Activated CD4-positive, alpha-beta T cell treated with anti-CD3 and anti-CD28 coated beads, Interleukin-2, amount 50 U/mL, for 48 hours (primary cell): ENCODE measurements at places on chromosomes 2 and 18.

DNA sequence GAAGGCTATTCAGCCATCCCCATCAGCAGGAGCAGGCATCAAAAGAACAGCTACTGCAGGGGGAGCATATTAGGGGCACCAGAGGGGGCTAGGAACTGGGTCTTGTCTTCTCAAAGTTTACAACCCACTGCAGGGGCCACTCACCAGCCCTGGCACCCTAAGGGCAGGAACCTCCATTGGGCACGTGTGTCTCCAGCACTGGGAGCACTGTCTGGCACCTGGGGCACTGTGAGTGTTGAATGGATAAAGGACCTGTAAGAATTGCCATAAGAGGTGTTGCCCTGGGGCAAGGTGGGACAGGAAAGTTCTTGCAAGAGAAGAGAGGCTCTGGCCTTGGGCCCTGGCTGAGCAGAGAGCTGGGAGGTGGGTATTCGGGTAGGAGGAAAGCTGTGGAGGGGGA, 1.4 kb upstream of the STEAP3 start:
- no peak for DNase-seq

DNA sequence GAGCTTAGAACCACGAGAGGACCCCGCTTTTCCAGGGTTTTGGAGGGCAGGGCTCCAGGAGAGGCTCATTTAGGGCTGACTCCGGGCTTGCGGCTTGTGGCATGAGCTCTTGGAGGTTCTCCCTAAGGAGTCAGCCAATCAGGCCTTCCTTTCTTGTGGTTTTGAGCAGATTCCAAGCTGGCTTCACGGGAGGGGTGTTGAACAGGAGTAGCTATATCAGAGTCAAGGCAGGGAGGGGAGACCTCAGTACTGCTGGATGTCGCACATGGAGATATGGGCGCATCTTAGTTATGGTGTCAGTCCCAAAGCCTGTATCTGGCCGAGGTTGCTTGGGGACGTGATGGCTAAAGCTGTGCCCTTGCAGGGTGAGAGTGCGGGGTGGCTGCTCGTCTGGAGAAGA, 98.6 kb downstream of the AGAP1 start:
- DNase-seq, result no peak

DNA sequence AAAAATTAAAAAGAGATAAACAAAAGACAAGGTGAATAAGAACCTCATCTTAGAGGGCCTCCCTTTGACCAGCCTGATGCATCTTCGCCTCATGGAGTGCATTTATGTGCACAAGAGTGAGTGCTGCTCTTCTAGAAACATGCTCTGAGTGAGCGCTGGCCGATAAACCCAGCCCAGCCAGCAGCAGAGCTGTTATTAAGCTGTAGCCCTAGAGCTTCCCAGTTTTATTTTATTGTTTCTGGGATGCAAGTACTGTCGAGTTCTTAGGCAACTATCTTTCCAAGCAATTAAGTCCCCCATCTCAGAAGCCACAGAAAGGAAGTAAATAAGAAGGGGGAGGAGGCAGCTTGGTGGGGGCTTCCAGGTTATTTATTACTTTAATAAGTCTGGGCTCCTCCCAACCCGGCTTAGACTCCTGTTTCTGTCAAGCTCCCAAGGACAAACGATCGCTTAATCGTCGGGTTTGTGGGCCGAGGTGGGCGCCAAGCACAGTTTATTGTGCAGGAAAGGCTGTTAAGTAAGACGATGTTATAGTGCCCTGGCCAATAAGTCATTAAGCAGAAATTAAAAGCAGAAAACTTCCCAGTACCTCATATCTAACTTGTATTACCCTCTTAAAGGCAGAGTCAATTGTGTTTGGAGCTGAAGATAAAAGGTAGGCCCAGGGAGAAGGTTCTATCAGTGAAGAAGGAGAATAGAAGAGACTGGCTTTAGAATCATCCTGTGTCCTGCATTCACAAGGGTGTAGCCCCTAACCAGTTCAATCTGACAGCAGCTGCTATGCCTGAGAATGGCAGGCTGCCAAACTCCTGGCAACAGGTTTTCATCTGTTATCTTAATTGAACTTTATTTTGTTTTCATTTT, 176.3 kb downstream of the PIK3C3 start:
- DNase-seq, result no peak

DNA sequence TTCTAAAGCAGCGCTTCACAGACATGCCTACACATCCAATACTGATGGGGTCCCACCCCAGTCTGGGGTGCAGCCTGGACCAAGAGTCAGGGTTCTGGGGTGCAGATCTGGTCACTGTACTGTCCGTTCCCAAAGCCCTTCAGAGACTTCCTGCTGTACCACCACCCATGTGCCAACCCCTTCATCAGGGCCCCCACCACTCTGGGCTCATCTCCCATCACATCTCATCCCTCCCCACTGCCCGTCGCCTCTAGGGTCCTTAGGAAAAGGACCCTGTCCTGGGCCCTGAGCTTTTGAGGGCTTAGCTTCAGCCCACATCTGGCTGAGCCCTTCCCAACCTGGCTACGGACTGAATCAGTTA, 37.9 kb upstream of the ID2 start:
- no peak for DNase-seq

DNA sequence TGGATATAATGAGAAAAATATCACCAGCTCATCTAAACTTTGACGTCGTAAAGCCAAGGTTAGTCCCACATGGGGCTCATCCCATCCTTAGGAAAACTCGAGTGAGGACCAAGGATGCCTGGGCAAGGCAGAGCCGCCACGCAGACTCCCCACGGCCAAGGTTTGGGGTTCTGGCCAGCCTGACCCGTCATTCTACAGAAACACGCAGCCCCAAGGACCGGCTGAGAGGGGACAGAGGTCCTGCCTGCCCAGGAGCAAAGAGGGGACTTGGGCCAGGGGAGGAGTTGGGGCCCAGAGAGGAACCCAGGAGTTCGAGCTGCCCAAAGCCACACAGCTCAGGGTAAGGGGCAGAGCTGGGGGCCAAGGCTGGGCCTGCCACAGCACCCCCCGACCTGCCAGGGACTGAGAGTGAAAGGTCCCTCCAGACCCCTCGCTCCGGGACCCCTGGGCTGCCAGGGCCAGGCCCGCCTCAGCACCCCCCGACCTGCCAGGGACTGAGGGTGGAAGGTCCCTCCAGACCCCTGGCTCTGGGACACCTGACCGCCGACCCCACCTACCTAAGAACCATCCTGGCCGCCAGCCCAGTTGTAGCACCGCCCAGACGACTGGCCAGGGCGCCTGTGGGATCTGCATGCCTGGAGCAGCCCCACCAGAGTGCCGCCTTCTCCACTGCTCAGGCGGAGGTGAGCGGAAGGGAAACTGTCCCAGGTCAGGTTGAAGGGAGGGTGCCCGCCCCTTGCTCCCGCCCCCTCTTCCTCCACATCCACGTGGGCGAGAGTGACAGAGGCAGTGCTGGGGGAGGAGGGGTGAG, at the start of gene PDCD1:
PDCD1 (minus strand) TSS at position 689 of the 811 bp plus-strand sequence; CDS start at position 633, 56 bp downstream.
- peak; percentile 86 for DNase-seq

DNA sequence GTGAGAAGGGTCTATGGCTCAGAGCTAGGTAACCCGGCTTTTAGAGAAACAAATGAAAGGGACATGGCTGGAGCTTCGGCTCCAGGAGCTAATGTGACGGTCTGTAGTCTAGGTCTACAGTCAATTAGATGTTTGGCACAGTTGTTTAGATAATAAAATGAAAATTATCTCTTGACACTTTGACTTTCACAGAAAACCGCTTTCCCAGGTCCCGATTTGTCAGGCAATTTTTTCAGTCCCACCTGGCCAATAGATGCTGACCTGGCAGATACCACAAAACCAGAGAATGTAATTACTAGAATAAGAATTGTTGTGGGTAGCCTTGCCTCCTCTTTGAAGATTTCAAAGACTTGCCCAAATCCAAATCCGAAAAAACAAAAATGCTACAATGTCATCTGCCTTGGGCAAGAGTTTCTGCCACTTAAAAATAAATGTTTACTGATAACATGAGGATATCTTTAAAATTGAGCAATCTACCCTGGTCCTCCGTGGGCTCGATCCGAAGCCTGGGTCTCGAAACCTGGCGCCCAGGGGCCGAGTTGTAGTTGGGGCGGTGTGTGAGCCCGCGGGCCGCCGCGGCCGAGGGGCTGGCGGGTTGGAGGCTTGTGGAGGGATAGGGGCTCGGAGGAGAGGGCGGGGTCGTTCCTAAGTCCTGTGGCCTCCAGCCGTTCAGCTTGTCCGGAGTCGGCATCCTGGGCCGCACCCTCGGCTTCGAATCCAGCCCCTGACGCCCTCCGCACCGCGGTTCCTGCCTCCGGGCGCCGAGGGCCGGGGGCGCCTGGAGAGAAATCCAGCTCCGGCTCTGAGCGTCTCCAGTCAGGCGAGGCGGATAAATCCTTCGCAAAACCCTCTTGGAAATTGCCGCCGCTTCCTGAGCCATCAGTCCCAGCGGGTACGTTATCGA, 2.3 kb downstream of the EMX1 start:
- DNase-seq, result no peak

GRCh38 chr2:62335612-62336011, 139.7 kb downstream of the B3GNT2 start:
- no peak for DNase-seq

DNA sequence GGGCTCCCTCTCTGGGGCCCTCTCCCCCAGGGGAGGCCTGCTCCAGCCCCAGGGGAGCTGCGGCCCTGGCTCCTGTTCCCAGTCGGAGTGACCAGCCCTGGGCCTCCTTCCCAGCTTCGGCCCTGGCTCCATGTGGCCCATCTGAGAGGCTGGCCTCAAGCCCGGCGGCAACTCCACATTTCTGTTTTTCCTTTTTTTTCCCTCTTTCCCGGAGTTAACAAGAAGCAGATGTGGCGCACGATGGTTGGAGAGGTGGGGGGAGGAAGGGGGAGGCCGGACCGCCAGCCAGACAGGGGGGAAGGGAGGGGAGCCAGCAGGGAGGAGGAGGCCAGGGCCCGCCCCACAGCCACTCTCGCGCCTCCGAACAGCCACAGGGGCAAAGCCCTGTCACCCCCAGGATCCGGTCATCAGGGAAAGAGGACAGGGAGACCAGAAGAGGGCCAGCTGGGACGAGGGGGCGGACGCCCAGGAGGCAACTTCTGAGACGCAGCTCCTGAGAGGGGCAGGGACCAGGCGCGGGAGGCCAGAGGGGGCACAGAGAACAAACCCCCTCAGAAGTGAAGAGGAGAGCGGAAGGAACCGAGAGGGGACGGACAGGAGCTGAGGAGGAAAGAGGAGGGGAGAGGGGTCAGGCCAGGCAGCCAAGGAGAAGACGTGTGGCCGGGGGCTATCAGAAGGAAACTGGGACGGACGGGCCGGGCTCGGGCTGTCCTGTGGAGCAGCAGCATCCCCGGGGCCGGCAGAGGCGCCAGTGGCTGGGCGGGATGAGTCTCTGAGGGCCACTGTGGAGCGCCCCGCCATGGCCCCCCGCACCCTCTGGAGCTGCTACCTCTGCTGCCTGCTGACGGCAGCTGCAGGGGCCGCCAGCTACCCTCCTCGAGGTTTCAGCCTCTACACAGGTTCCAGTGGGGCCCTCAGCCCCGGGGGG, at the start of gene EMILIN1:
EMILIN1 (plus strand) TSS at position 349 of the 928 bp plus-strand sequence; CDS start at position 800, 451 bp downstream.
- no peak for DNase-seq

- no peak for DNase-seq
Observed at GRCh38 chr2:19987936-19988335, 2.0 kb downstream of the WDR35 start.

DNA sequence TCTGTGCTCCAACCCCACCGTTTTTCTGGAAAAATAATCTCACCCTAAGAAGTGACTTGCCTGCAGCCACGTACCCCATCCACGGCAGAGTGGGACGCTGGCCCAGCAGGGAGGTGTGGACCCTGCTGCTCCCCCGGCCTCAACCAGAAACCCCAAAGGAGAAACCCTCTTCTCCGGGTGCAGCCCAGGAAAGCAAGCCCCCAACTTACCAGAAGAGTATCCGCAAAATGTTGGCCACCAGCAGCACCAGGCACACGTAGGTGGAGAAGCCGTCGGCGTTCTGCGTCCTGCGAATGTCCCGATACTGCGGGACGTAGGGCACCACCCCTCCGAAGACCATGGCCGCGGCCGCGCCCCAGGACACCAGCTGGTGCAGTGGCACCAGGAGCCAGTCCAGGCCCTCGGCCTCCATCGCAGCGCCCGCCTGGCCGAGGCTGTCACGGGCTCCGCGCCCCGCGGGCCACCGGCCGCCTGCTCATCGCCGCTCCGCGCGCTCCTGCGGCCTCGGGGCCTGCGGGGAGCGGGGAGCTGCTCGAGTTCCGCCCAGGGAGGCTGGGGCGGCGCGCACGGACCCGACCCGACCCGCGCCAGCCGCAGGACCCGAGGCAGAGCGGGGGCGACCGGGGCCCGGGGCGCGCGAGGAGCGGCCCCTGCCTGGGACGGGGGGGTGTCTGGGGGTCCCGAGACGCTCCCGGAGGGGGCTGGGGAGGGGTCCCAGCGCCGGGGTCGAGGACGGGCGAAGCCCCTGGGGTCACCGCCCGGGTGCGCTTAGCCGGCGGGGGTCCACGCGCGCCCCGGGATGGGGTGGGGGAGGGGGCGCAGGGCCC, 725 bp downstream of the SLC66A2 start:
- DNase-seq, result no peak

DNA sequence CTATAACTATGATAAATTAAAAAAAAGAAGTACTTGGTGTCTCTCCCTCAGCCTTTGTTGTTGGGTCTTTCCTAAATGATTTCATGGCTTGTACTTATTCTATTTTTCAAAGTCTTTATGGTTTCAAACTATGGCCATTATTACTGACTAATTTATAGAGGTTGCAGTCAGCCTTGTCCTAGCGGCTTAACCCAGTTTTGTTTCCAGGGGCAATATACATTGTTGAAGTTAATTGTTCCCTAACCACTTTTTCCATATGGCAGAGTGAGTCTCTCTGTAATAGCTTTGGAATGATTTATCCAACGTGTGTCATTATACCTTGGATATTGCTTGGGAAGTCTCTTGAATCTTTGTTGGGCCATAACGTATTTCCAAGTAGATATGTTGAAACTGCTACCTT, 408.8 kb downstream of the HRH4 start:
- DNase-seq, result no peak
